NB4 (cell line): ENCODE measurements at places on chromosomes 11 and 22.

DNA sequence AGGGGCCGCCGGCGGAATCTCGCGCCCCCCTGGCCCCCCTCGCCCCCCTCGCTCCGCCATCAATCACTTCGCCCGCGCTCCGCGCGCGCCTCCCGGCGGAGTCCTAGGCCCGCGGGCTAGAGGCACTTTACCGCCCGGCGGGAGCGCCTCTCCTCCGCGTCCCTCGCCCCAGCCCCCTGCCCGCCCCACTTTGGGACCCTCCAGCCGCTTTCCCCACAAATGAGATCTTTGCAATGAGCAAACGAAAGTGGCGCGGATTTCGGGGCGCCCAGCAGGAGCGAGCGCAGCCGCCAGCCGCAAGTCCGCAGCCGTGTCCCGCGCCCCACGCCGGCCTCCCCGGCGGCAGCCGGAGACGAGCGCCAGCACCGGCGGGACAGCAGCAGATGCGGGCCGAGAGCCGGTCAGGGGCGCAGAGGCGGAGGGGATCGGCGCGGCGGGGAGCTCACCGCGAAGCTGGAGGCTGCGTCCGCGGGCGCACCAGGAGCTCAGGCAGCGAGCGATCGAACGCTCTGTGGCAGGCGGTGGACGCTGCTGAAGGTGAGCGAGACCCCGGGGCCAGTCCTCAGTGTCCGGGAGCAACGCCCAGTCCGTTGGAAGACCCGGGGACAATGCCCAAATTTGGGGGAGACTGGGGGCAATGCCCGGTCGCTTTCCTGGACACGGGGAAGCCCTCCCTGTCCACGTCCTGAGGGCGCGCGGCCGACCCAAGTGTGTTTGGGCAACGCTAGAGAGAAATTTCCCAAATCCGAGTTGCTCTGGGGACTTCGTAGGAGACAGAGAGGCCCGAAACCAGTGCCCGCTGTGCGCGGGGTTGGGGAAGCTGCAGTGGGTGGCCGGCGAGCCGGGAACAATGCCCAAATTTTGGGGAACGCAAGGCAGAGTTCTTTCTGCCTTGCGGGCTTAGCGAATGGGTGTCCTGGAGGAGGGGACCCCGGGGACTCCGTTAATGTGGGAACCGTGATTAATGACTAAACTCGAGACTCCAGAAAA is 1.5 kb upstream of the IGF2 start:
- DNase-seq, result no peak

DNA sequence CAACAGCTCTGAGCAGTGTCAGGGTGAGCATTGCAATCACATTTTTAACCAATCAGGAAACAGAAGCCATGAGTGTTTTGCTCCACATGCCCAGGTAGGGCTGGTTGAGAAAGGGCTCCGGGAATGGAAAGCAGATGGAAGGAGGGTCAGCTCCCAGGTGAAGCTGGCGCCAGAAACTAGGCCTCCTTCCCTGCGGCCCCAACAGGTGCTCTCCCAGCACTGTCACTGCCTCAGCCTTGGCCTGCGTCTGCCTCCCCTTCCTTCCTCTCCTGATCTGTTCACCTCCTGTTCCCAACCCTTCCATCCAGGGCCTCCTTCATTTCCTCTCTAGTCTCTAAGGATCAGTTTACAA is 4.6 kb upstream of the VSIG10L2 start:
- DNase-seq, result no peak

DNA sequence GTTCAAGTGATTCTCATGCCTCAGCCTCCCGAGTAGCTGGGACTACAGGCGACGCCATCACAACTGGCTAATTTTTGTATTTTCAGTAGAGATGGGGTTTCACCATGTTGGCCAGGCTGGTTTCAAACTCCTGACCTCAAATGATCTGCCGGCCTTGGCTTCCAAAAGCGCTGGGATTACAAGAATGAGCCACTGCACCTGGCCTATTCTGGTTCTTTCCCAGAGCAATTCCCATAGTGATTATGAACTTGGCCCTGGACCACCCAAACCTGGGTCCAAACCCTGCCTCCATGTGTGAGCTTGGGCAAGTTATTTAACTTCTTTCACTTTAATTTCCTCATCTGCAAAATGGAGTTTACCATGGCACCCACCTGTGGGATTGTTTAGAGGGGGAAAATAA is 61.5 kb upstream of the HEPHL1 start:
- DNase-seq, result no peak

DNA sequence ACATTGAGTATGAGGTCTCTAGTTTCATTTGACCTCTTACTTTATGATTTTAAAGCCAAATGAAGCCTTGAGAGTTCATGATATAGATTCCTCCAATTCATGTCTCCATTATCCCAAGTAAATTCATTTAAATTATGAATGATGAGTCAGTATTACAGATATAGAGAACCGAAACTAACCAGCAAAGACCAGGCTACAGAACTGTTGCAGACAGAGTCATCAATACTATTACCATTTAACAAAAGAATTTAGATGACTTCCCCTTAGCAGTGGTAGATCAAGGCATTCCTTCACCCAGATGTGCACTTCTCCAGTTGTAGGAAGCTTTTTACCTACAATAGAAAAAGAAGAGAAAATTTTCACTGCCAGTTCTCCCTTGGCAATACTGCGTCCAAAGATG is 11.8 kb upstream of the CCDC89 start:
- DNase-seq, result no peak

DNA sequence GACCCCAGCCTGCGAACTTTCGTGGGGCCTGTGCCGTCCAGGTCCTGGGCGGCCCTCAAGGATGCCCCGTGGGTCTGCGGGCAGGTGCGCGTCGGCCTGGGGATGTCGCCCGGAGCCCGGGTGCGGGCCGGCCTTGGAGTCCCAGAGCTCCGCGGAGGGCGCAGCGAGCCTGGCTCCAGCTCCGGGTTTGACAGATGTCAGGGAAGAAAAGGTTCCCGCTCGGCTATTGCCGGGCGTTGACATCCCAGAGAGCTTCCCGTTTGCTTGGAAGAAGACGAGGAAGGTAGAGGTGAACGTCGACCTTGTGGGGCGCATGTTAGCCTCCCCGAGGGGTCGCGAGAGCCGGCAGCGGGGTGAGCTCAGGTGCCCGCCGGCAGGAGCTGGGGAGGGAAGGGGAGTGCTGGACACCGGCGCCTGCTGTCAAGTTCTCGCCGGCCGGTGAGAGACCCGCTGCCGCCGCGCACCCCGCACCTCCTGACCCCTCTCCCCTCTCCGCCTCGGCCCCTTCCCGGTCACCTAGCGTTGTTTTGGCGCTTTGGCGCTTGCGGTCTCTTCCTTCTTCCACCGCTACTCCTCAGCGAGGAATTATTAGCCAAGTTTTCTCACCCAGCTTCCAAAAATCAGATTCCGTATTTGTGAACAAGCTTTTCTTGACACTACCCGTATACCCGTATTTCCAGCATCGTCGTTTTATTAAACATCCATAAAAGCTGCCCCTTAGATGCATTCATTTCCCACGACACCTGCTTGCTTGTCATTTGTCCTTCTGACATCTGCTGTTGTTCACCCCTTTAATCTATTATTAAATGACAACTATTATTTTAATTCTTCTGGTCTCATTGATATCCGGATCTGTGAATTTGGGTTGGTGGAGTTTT is 1.3 kb downstream of the BMAL1 start:
- no peak for DNase-seq

DNA sequence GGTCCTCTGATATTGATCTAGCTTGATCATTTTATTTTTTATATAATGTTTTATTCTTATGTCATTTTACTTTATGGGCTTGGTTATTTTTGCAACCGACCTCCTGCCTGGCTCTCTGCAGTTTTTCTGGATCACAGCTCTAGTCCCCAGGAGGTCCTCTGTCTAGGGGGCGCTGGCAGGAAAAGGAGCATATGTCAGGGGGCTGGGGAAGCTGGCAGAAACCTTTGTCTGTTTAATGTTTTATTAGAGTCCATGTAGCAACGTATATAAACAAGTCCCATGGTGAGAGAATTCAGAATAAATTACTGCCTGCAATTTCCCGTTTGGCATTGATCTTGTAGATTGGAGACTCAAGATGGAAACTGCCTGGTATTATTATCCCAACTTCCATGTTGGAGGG is 133.5 kb upstream of the ZBED5 start:
- DNase-seq, result no peak

GRCh38 chr22:29716814-29717545 is 2.8 kb upstream of the CABP7 start:
- DNase-seq, result peak; percentile 73

- peak; percentile 55 for DNase-seq
Measured at GRCh38 chr22:22748297-22748743, 103.9 kb downstream of the GGTLC2 start.

GRCh38 chr22:49446759-49447710 is 380.6 kb downstream of the BRD1 start:
- peak; percentile 36 for DNase-seq

DNA sequence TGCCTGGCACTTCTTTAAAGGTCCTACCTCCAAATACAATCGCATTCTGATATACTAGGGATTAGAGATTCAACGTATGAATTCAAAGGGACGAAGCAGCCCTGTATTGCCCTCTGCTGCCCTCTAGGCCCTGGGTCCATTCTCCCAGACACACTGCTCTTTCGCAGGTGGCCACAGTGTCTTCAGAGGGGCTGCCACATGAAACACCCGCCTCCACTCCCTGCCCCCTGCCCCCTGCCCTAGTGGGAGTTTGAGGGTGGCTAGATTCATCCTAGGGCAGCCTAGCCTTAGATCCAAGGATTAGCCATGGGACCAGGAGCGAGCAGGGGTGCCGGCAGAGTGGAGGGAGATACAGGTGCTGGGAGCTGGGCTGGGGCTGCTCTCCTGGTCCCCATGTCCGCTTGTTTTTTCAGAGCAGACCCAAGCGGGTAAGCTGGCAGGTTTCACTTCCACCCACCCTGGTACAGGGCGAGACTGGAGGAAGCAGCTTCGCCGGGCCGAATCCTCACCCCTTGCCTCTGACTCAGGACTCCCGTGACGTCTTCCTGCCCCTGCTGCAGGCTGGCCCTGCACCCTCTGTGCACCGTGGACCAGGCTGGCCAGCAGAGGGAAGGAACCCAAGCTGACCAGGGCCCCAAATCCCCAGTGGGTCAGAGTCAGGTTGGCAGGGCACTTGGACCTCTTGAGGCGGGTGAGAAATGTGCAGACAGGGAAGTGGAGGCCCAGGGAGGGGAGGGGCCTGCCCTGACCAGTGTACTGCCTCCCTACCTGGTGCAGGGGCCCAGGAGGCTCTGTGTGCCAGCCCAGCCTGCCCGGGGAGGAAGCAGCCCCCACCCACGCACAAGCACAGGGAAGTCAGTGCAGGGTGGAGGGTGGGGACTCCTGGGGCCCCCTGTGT is 28.4 kb upstream of the HMOX1 start:
- peak; percentile 46 for DNase-seq

- DNase-seq, result no peak
Measured at GRCh38 chr11:8577791-8578581, 16.0 kb downstream of the STK33 start.

DNA sequence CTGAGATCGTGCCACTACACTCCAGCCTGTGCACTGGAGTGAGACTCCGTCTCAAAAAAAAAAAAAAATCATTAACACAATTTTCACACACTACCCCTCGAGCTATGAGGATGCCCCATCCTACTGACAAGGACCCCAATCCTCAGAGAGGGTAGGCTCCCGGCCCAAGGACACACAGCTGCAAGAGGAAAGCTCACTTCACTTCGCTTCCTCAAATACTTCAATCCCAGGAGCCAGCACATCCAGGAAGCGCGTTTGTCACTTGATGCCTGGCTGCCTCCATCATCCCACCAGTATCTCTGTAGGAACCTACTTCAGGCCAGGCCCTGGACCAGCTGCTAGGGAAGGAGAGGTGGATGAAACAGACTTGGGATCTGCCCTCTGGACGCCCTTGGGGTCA is 144.0 kb downstream of the CRYBB2 start:
- DNase-seq, result no peak

- DNase-seq, result peak; percentile 25
Measured at GRCh38 chr11:79441461-79441875, 638 bp upstream of the TENM4 start.

DNA sequence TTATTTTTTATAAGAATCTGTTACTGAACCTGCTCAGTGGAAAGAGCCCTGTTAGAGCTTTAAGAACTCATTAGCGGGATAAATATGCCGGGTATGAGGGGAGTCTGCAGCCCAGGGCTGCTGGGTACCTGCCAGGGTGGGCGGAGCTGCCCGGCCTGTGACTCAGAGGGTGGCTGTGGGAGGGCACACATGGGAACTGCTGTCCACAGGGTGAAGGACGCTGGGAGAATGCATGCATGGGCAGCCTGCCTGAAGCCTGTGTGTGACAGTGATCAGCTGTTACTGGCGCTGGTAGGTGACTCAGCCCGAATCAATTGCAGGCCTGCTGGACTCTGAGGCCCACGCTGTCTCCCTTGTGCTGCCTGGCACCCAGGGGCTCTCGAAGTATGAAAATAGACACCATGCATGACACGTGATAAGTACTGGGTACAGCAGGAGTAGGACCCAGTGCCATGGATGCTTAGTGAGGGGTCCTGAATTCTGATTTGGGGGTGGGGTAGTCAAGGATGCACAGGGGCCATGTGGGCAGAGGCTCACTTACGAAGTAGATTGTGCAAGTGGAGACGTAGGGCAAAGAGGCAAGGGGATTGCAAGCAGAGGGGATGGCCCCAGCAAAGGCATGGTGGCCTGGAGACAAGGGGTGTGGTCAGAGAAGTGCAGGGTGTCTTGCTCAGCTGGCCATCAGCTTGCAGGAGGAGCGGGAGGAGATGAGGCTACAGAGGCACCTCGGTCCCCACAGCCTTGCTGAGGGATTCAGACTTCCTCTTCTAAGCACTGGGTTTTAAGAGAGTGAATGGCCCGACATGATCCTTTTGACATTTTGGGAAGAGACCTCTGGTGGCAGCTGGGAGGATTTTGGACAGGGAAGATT is 36.5 kb downstream of the GRIK4 start:
- peak; percentile 68 for DNase-seq

DNA sequence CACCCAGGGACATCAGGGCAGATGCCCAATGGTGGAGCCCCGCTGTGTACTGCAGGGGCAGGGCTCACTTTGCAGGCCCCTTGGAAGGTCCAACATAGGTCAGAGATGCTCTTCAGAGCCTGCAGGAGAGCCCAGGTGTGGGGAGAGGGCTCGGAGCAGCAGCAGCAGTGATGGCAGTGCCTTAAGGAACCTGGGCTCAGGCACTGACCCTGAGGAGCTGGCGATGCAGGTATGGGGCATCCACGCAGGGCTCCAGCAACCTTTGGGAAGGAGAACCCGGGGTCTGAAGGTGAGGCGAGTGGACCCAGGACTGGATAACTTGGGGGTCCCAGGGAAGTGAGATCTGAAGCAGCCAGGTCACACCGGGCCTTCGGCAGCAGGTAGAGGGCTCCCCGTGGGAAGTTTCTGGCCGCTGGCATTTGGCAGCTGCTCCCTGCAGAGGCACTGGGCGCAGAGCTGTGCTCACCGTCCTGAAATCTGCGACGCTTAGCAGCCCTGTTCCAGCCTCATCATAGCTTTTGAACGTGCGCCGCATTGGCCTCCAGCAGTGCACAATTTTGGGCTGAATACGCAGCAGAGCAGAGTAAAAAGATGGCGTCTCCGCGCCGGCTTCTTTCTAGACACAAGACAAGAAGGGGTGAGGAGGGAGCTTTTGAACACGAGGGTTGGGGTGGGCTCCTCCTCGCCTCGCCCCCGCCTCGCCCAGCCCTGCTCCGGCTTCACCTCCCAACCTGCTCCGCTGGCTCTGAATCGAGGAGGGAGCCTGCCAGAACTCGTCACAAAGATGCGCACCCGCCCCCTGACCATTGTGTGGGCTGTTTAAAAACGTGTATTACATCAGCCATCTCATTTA is 118.8 kb downstream of the MPPED1 start:
- DNase-seq, result no peak
